Activated CD4-positive, alpha-beta T cell treated with anti-CD3 and anti-CD28 coated beads, Interleukin-2, Interleukin-4, amounts not matched to agents 100 ng/mL and 50 ng/mL, durations not matched to agents 16 hours and 8 hours (primary cell): ENCODE measurements at places on chromosomes 11 and 22.

DNA sequence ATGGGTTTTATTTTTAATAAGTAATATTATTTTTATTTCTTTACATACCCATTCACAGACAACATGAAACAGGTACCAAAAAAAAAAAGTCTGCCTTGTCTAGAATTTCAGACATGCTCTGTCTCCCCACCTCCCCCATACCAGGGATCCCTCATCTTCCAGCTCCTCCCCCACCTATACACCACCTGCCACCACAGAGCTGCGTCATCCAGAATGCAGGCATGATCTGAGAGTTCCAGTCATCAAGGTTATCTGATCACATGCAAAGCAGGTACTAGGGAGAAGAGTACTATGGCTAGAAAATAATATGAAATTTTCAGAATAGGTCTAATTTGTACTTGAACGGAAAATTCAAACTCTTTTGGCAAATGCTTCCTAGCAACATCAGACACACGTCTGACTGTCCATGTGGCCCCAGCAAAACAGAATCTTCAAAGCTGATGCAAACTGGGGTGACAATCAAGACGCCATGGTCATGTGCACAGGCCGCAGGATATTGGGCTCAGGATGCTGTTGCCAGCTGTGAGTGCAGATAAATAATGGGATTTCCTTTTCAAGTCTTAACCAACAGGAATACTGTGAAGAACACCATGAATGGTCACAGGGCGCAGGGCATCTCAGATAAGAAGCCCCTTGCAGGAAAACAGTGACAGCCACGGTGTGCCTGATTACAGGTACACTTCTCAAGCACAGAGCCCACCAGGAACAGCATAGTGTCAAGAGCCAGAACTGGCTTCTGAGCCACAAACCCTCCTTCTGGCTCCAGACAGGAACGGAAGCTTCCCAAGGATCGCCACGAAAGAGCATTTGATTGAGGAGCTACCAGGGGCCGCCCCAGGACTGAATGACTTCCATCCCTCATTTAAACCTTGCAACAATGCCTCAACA, 169.5 kb downstream of the EFCAB6 start:
- DNase-seq = no peak

DNA sequence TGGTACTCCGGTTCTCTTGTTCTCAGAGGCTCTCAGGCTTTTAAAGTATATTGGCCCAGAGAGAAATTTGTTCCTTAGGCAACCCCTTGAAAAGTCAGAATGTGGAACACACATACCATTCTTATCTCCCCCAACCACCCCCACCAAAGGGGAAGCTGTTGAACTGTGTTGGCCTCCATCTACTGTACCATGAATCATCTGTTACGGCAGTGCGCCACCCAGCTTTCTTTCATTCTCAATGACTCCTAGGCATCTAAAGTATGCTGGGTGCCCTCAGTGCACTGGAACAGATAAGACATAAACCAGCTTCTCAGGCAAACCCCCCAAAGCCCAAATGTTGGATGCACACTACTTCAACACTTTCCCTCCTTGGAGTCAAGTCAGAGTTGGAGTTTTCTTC, 696.2 kb upstream of the TENM4 start:
- no peak for DNase-seq

DNA sequence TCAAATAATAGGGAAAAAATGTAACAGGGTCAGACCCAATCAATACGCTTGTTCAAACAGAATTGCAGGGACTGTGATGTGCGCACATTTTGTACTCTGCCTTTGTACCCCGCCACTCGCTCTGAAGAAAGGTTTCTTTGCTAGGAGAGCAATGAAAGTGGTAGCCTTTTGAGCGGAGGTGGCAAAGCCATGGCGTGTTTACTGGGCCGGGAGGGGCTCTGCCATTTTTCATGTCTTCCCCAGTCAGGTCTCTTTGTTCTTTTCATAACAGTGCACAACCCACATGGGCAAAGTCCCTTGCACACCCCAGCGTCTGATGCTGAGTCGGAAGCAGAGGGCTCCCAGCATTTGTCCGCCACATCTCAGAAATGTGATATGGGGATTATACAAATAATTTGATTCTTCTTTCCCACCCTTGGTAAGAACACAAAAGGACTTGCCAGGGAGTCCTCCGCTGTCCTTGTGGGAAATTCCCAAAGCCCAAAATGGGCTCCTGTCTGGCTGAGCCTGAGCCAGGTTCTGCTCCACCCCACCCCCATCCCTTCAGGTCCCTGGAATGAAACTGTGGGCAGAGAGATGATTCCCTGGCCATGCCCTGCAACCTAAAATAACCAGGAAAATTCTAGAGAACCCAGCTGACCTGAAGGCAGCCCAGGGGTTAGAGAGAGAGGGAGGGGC, 36.6 kb downstream of the C11orf58 start:
- DNase-seq = no peak

DNA sequence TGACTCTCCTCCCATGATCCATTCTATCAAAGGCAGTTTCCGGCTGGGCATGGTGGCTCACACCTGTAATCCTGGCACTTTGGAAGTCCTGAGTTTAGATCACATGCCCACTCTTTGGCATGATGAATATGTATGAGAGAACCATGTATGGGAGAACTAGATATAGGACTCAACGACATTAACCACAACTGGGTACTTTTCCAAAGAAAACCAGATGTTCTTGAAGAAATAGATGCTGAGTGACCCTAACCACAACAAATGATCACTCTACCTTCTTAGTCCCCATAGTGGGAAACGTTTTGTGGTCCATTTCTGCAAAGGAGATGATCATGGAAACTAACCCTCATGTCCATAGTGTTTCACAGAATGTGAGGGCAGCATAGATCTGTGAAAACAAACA, 13.6 kb downstream of the FJX1 start:
- DNase-seq = no peak

DNA sequence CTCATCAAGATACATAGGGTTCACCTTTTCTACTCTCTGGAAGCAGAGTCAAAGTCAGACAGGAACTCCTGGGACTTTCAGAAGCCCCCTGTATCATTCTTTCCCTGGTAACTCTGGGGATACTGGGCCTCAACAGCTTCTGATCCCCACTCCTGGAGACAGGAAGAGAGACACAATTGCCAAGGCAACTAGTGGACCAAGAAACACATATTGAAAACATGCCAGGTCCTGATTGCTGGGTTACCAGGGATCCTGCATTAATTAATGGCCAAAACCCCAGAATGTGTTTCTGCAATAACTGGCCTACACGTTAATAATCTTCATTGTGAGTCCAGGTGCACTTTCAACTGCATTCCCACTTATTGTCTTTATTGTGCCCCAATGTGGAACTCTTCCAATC, 260.8 kb upstream of the POU2AF2 start:
- DNase-seq = no peak

- no peak for DNase-seq
These were observed 14.0 kb downstream of the RSPH14 start for GRCh38 chr22:23127788-23128187.

DNA sequence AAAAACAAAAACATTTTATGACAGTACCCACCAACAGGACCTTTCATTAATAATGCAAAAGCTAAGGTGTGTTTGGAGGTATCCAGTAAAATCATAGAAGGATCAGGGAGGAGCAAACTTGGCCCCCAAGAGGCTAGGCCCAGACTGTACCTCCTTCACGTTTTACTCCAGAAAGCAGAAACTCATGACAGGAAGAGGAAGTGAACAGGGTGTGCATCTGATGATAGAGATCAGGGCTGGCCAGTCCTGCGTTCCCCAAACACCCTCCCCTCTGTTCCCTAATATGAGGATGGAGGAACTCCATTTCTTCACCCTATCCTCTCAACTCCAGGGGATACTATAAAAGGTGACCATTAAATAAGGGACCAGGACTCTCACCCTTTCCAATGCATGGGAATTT, 10.2 kb upstream of the MS4A12 start:
- no peak for DNase-seq

GRCh38 chr11:103842191-103842590, 194.2 kb upstream of the DDI1 start:
- no peak for DNase-seq

DNA sequence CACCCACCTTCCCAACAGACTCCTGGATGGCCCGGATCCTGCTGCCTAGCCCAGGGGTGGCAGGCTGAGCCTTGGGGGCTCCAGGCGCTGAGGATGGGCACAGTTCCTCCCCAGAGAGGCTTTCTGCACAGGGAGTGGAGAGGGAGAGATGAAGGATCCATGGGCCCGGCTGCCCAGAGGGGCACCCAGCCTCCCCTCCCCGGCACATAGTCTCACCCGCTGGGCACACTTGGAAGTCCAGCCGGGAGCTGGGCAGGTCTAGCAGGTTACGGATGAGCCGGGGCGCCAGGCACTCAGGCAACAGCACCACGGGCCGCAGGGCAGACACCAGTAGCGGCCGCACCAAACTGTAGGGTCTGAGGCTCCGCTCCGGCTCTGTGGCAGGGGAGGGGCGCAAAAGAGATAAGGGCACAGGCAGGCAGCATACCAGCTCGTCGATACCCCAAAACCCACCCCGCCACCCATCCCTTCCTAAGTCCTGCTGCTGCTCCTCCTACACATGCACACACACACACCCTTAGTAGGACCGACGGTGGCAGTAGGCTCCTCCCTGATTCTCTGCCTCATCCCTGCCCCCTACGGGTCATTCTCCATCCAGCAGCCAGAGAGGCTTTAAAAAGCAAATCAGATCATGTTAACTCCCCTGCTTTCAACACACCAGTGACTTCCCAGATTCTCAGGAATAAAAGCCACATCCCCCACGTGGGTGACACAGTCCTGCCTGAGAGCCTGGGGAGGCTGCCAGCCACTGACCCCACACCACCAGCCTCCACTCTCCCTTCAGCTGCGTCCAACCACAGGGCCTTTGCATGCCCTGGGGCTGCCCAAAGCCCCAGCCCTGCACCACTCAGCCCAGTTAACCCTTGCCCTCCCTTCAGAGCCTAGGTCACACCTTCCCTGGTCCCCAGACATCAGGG, 6.5 kb upstream of the MFNG start:
- peak; percentile 55 for DNase-seq

DNA sequence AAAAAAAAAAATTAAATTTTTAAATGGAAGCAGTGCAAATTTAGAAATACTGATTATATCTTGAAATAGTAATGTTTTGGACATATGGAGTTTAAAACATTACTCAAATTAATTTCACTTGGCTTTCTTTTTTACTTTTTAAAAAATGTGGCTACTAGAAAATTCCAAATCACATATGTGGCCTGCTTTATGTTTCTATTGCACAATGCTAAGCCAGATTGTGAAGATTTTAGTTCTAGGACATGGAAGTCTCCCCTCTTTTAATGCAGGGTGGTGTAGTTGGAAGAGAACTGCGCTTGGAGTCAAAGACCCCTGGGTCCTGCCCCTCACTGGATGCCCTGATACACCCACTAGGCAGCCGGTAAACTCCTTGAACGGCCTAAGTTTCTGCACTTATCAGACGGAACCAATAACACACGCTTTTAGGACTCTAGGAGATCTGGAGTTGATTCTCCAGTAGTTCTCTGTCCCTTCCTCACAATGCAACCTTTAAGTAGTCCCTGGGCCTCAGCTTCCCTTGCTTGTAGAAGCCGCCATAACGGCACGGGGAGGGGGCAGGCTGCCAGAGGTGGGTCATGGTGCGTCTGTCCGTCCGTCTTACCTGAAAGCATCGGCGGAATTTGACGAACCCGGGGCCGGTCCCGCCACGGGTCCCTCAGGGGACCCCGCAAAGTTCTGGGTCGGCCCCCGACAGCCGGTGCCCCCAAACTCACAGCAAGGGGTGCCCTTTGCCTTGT, 505 bp downstream of the FAM227A start:
- no peak for DNase-seq

DNA sequence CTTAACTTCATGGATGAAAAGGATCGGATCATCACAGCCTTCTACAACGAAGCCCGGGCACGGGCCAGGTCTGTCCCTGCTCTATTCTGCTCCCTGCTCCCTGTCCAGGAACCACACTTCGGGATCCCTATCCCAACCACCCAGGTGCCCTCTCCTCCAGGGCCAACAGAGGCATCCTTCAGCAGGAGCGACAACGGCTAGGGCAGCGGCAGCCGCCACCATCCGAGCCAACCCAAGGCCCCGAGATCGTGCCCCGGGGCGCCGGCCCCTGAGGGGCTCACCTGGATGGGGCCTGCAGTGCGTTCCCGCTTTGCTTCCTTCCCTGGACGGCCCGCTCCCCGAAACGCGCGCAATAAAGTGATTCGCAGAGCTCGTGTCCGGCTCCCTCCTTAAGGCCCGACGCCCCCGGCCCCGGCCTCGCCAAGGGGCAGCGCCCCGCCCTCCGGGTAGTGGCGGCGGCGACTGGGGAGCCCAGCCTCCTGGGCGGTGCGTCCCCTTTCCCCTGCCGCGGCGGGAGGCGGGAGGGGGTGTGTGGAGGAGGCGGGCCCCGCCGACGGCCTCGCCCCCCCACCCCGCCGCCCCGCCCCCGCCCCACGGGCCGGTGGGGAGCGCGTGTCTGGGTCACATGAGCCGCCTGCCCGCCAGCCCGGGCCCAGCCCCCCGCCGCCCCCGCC, at the start of gene VEGFB:
Gene VEGFB, plus strand, starts transcription at position 672 of the 674 bp plus-strand sequence. CDS start 250 bp downstream, outside the sequence.
- DNase-seq = peak; percentile 69

DNA sequence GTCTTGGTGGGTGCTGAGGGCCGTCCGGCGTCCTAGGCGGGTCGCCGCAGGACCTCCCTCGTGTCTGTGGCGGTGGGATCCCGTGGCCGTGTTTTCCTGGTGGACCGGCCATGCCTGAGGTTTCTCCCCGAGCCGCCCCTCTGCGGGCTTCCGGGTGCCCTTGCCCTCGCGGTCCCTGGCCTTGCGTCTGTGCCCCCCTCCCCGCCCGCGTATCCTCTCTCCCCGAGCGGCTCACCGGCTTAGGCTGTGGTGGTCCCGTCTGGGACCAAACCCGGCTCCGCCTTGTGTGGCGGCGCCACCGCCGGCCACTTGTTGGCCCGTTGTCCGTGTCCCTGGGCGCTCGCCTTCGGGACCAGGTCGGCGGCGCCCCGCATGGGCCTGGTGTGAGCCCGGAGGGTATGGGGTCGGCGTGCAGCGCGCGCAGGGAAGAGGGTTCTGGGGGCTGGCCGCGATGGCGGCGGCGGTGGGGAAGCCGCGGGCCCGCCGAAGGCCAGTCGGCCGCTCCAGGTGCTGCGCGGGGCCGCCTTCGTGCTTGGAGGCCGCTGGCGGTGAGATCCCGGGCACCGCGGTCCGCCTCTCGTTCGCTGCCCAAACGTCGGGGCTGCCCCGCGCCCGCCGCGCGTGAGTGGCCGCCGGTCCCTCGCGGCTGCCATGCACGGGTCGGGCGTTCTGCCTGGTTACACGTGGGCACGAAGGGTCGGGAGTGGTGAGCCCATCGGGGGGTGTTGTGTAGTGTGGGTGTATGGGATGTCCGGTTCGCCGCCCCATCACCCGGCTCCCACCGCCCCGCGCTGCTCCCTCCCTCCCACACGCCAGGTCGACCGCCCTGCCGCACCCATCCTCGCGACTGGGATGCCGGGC, 3899.1 kb upstream of the OR11H1 start:
- no peak for DNase-seq

GRCh38 chr11:103794262-103794661, 242.2 kb upstream of the DDI1 start:
- no peak for DNase-seq

GRCh38 chr11:134139873-134140331, 71.0 kb downstream of the JAM3 start:
- DNase-seq = peak; percentile 62

GRCh38 chr11:134342572-134343340, 11.0 kb downstream of the GLB1L2 start:
- no peak for DNase-seq

- no peak for DNase-seq
These were observed 8.9 kb downstream of the MTMR2 start for GRCh38 chr11:95915051-95915450.

GRCh38 chr22:46678003-46678657, 57.9 kb downstream of the GRAMD4 start:
- DNase-seq = no peak

- no peak for DNase-seq
These were observed 688 bp downstream of the PTS start for GRCh38 chr11:112226831-112227401.

- DNase-seq = no peak
These were observed 1334.0 kb downstream of the TBC1D22A start for GRCh38 chr22:48096411-48096810.
